NCI-H1436 (cell line): ENCODE measurements at places on chromosomes 12 and 14.
A peak's percentile ranks its signal among the peaks of the same experiment; 100 is the strongest.

DNA sequence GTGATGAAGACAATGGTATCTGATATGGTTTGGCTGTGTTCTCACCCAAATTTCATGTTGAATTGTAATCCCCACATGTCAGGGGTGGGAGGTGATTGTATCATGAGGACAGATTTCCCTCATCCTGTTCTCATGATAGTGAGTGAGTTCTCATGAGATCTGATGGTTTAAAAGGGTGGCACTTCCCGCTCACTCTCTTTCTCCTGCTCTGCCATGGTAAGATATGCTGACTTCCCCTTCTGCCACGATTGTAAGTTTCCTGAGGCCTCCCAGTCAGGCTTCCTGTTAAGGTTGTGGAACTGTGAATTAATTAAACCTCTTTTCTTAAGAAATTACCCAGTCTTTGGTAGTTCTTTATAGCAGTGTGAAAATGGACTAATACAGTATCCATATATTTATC lies 25.6 kb upstream of the PTHLH start:
- no peak for DNase-seq

DNA sequence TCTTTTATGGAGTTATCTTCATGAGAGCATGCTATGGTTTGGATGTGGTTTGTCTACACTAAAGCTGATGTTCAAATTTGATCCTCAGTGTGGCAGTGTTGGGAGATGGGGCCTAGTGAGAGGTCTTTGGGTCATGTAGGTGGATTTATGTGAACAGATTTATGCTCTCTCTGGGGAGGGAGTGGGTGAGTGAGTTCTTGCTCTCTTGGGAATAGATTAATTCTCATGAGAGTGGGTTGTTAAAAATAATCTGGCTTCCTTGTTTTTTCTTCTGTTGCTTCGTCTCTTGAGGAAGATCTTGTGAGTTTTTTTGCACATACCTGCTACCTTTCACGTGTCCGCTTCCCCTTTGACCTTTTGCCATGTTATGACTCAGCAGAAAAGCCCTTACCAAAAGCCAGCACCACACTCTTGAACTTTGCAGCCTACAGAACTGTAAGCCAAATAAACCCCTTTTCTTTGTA lies 20.5 kb downstream of the DERA start:
- DNase-seq: peak; percentile 45

- no peak for DNase-seq
These were observed 6.3 kb upstream of the TMEM121 start for GRCh38 chr14:105519946-105520698.

DNA sequence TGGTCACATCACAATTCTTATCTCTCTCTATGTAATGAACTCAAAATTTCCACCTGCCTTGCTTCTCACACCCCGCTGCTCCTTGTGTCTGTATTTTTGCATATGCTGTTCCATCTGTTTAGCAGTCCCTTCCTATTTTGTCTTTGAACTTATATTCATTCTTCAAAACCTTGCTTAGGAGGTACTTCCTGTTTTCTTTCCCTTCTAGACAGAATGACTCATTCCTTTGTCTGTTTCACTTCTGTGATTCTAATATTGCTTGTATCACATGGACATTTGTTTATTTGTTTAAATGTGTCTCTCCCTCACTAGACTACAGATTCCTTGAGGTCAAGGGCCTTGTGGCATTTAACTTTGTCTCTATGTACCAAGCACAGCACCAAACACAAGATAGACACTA lies 424.2 kb downstream of the ETNK1 start:
- no peak for DNase-seq

- no peak for DNase-seq
These were observed 158.1 kb upstream of the RFLNA start for GRCh38 chr12:124136796-124137195.

DNA sequence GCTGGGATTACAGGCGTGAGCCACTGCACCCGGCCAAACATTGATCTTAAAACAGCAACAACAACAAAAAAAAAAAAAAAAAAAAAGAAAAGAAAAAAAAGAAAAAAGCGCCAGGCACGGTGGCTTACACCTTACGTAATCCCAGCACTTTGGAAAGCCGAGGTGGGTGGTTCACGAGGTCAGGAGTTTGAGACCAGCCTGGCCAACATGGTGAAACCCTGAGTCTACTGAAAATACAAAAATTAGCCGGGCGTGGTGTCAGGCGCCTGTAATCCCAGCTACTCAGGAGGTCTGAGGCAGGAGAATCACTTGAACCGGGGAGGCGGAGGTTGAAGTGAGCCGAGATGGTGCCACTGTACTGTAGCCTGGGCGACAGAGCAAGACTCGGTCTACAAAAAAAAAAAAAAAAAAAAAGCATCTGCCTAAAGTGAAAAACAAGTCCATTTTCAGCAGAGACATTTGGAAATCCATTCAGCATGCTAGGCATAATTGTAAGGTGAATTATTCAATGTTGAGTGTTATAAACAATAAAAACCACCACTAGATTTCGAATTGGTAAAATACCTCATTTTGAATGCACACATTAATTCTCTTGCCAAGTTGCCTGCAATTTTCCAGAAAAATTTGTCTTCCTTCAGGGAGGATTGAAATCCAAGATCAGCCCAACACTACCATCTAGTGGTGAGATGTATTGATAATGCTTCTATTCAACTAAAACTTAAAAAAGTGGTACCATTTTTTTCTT lies 8.0 kb upstream of the CERS5 start:
- DNase-seq: peak; percentile 53

DNA sequence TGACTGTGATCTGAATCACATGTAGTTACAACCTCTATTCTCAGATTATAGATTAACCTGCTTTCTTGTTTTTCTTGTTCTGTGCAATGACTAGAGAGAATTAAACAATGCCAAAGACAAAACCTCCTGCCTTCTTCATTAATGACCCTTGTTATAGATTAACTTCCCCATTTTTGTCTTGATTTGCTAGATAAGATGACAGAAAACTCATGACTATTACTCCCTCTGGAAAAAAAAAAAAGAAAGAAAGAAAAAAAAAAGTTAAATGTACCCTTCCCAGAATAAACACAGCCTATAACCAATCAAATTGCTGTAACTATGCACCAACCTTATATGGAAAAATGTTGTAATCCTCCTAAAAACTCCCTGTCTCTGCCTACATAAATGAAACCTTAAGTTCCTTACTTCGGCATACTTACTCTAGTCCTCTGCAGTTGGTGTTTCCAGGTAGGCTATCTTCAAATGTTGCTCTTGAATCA lies 41.1 kb upstream of the PCED1B start:
- DNase-seq: no peak

DNA sequence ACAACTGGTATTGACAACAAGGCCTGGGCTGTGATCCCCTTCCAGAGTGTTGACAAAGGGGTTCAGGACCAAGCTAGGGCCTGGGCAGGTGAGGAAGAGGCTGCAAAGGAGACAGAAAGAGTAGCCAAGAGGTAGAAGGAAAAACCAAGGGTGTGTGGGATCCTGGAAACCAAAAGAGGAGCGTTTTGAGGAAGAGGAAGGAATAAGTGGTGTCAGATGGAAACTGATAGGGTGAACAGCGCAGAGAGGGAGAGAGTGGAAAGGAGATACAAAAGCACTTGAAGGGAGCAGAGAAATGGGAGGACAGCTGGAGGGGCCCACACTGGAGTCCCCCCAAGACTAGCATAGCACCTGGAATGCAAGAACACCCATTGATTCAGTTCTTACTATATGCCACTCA lies 8.3 kb upstream of the HVCN1 start:
- no peak for DNase-seq

- no peak for DNase-seq
These were observed 255.9 kb downstream of the DPF3 start for GRCh38 chr14:72638021-72638420.

DNA sequence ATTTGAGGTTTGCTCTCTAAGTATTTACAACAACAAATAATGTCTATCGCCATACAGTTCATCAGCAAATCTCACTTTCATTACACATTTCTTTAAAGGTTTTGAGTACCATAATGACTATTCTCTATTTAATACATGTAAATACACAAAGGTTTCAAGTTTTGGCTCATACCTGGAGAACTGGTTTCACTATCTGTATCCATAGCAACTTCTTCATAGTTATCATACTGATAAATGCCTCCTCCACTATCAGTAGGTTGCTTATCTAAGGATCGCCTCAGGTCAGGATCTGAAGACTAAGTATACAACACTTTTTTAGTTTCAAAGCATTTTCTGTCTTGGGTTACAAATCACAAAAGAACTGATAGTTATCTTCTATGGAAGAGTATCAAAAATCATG lies 21.4 kb downstream of the ZFC3H1 start:
- no peak for DNase-seq

DNA sequence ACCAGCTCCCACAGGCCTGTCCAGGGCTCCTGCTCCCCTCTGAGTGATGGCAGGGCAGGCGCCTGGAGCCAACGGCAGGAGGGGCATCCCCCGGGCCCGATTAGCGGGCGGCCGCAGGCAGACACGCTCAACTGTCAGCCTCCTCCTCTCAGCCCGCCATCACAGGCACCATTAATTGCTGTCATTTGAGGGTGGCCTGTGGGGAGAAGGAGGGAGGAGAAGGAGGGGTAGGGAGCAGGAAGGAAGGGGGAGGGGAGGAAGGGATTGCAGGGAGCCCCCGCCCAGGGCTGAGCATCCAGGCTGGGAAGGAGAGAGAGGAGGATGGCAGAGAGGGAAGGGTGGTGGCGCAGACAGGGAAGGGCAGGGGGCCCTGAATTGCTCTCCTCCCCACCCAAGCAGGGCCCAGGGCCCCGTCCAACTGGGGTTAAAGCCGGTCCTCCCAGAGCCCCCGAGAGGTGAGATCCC lies 36.1 kb downstream of the NCOR2 start:
- DNase-seq: peak; percentile 80

GRCh38 chr14:104150136-104151025 lies 12.0 kb downstream of the KIF26A start:
- DNase-seq: no peak

GRCh38 chr14:93200553-93200952 lies 6.3 kb downstream of the GON7 start:
- DNase-seq: no peak

GRCh38 chr12:102095677-102096263 lies 24.1 kb downstream of the NUP37 start:
- peak; percentile 0 for DNase-seq

DNA sequence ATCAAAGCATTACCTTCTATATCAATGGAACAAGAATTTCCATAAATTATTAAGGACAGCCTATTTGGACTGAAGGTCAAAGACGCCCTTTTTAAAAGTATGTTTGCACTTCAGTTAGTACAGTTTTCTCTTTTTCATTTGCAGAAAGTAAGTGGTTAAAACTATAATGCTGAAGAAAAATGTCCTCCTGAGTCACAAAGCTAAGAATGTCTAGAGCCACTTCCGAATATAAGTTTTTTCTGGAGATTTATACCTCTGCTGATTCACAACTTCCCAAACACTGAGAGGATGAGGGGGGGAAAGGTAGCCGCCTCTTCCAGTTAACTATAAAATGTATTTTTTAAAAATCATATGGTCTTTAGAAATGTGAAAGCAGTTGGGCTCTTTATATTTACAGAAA lies 84.9 kb downstream of the DUSP6 start:
- DNase-seq: no peak

- DNase-seq: no peak
These were observed 1057.6 kb downstream of the GALC start for GRCh38 chr14:86935241-86935885.

DNA sequence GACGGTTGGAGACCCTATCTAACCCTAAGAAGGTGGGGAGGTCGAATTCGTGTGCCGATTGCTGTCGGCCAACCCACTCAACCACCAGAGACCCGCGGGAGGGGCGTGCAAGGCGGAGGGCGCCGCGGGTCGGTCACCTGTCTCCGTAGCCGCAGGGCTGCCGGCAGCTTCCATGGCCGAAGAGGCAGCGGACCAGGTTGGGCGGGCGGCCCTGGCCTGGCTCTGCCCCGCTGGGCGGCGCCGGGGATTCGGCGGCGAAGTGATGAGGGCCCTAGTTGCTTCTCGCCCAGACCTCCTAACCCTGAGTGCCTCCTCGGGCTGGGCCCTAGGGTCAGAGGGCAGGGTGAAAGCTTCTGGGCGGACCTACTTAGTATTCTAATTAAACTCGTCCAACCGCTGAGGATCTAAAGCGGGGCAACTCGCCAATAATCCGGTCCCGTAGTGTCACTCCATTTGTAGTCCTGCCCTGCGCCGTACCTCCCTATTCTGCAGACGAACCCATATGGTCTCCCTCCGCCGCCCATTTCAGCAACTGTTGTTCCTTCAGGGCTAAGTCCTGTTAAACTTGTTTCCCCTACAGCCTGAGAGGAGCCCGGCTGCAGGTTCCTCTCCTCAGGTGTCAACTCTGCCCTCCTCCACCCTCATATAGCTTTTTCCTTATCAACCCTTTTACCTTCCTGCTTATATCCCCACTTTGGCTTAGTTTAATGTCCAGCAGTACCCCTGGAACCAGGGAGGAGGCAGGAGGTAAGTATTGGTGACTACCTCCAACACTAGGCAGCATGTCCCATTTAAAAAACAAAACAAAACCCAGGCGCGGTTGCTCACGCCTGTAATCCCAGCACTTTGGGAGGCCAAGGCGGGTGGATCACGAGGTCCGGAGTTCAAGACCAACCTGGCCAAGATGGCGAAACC lies at the start of gene PYM1:
Gene PYM1, minus strand, starts transcription at position 307 of the 915 bp plus-strand sequence. Its CDS starts 133 bp downstream, at position 174.
- no peak for DNase-seq

DNA sequence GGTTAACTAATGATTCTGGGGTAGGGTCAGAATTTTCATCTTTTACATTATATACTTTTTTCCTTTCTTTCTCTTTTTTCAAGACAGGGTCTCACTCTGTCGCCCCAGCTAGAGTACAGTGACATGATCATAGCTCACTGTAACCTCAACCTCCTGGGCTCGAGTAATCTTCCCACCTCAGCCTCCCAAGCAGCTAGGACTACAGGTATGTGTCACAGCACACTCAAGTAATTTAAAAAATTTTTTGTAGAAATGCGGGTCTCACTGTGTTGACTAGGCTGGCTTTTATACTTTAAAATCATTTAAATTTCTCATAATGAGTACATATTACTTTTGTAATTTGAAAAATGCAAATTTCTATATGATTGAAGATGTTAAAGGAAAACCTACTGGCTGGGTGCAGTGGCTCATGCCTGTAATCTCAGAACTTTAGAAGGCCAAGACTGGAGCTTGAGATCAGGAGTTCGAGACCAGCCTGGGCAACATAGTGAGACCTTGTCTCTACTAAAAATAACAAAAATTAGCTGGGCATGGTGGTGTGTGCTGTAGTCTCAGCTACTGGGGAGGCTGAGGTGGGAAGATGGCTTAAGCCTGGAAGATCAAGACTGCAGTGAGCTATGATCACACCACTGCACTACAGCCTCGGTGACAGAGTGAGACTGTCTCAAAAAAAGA lies 25.7 kb downstream of the R3HDM2 start:
- no peak for DNase-seq
